ENCODE measurements at places on chromosomes 5 and 9.

- no peak for DNase-seq
Observed at GRCh38 chr5:181224390-181225229, 1.5 kb downstream of the TRIM41 start.

GRCh38 chr9:93379051-93379450 lies 72.4 kb upstream of the FAM120A start:
- no peak for DNase-seq

GRCh38 chr5:6287176-6287575 lies 91.2 kb downstream of the MED10 start:
- no peak for DNase-seq

- DNase-seq = no peak
Observed at GRCh38 chr5:109030360-109031143, 282.9 kb downstream of the FER start.

DNA sequence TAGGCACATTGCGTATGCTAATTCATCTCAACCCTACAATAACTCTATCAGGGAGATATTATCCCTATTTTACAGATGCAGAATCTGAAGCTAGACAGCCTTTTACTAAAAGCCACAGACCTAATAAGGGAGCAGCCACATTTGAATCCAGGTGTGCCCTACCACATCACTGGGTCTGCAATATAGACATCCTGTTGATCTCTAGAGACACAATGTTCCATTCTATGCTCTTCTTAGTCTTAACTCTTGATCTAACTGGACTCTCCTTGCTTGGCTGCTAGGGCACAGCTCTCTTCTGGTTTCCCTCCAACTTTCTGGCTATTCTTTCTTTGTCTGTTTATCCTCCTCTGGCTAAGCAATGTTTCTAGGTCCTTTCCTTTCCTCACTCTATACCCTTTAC lies 1.4 kb upstream of the SPATA6L start:
- no peak for DNase-seq

- peak; percentile 83 for DNase-seq
Observed at GRCh38 chr9:84207491-84207951, 133.0 kb downstream of the SLC28A3 start.

DNA sequence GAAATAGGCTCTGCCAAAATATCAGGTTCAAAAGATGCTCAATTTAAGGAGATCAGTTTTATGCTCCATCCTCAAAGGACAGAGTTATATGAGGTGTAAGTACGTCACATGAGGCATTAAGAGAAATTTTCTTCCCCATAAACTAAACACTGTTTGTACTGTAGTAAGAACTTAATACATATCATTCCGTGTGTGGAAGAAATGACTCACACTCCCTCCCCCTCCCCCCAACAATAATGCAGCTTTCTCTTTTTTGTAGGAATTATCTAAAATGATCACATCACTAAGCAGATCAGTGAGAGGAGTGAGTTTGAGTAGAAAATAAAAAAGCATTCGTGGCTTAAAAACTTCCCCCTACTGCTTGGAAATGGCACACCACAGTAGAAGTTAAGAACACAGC lies 2.2 kb downstream of the CDH12 start:
- no peak for DNase-seq

- DNase-seq = no peak
Observed at GRCh38 chr5:125278711-125279110, 532.3 kb upstream of the ZNF608 start.

- no peak for DNase-seq
Observed at GRCh38 chr5:15263406-15263805, 236.6 kb upstream of the FBXL7 start.

- DNase-seq = no peak
Observed at GRCh38 chr5:115262011-115262320, 711 bp downstream of the PGGT1B start.

DNA sequence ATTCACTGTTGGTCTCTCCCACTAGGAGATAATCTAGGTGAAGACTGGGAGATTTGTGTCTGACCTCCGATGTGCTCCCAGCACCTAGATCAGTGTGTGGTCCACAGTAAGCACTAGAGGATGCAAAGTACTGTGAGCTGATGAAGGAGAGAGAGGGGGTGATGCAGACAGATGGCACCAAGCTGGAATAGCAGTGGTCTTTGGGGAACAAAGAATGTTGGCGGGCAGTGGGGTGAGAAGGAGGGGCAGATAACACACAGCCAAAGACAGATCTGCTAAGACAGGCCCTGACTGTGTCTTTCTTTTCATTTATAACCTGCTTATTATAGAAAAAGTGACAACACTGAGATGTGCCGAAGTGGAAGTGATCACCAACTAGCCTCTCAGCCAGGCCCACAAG lies 37.5 kb downstream of the ERGIC1 start:
- no peak for DNase-seq

GRCh38 chr9:100640447-100641050 lies 62.7 kb downstream of the CAVIN4 start:
- DNase-seq = no peak

GRCh38 chr5:124372457-124372856 lies 374.0 kb downstream of the ZNF608 start:
- no peak for DNase-seq

GRCh38 chr5:36638056-36638455 lies 31.6 kb downstream of the SLC1A3 start:
- no peak for DNase-seq

DNA sequence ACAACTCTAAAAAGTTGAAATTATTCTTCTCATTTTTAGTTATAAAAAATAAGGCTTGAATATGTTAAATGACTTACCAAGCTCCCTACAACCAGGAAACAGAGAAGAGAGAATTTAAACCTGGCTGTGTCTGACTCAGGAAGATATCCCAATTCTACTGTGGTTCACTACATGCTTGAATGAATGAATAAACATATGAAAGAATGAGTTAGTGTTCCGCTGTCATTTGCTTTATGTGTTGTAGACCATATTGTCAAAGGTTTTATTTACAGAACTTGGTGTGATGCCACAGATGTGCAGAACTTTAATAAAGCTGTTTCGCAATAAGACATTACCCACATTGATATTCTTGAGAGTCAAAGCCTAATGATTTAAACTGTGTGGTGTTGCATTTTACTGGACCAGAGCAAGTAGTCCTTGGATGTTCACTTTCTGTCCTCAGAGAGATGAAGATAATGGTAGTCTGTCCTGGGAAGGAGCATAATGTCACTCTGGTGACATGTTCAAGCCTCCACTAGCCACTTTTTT lies 313.2 kb downstream of the TRIM32 start:
- no peak for DNase-seq

DNA sequence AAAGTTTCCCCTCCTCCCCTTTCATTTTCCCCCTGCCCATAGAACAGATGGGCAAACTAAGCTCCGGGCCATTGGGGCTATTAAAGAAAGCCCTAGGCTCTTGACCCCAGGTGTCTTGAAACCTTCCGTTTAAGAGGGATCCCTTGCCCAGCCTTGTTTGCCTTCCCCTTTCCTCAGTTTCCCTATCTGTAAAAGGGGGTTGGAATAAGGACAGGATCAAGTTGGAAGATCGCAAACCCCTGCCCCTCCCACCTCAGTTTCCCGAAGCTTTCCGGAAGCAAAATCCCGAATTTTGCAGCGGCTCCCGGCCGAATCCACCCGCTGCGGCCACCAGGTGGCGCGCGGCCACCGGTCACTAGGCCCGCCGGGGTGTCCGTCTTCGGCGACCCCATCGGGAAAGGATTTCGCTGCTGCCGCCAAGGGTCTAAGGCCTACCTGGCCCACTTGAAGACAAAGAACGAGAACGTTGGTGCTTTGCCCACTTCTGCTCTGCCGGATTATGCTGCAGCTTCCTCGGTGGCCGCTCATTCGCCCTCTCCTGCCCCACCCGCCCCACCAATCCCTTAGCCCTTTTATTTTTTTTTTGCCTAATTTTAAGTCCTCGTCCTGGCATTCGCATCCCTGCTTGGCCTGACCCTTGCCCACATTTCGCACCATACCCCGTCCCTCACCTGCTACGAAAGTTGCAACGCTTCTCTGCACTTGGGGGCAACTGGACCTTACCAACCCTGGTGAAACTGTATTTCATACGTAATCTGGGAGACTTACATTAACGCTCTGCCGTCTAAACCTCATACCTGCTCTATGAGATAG lies 962 bp upstream of the NR6A1 start:
- DNase-seq = peak; percentile 52

DNA sequence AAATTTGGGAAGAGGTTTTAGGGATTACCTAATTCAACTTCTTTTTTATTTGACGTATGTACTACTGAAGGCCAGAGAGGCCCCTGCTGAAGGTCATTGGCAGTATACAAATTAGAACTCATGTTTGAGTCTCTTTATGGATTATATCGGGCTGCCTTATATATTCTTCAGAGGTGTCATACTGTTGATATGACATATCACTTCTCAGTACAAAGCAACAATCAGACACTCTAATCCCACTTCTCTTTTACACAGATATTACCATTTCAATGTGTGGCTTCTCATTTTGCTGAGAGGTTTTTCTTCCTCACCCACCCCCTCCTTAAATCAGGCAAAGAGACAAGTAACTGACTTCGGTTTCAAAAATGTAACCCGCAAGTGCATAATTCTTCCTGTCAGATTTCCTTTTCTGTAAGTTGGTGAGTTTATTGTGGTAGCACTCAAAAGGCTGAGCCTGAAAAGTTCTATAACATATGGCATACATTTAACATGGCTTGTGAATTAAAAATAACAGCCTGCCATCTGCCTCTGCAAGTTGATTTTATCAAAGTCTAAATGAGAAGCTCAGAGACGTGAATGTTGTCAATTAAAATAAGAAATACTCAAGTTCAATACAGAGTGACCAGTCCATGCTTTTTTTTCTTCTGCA lies 163.6 kb upstream of the RORB start:
- DNase-seq = no peak

DNA sequence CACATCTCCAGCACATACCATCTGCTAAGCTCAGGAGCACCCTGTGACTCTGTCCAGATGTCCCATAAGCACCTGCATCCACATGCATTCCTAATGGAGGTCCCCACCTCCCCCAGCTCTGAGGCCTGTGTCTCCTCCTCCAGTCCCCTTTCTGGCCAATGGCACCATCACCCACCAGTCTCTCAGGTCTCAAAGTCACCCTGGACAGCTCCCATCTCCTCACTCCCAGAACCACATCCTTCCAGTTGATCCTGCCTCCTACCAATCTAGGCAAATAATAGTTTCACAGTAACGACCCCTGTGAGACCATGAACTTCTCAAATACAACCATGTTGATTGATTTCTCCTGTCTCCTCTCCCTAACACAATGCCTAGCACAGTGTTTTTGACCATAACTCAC lies 40.1 kb downstream of the GGTA1 start:
- no peak for DNase-seq

- peak; percentile 59 for DNase-seq
Observed at GRCh38 chr9:122334916-122335315, 35.9 kb upstream of the PTGS1 start.

DNA sequence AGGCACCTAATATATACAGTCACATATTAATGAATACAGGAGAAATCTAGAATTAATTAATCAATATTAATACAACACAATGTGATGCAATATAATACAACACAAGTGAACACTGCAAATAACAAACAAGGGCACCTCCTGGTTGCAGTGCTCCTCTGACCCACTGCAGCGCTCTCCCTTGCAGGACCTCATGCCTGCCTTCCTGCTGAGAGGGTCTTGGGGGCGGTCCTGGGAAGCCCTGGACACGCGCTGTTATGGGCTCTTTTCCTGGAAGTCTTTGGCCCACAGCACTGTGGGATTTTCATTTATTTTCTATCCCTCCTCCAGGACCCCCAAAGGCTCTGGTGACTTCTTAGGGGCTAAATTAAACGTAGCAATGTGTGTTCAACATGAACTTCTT lies 485.8 kb downstream of the IRX1 start:
- DNase-seq = no peak

- no peak for DNase-seq
Observed at GRCh38 chr9:90432951-90433350, 209.7 kb downstream of the DIRAS2 start.

GRCh38 chr9:130117816-130118632 lies 54.2 kb upstream of the NCS1 start:
- peak; percentile 58 for DNase-seq

GRCh38 chr5:150579462-150580400 lies 60.7 kb upstream of the SYNPO start:
- DNase-seq = no peak

DNA sequence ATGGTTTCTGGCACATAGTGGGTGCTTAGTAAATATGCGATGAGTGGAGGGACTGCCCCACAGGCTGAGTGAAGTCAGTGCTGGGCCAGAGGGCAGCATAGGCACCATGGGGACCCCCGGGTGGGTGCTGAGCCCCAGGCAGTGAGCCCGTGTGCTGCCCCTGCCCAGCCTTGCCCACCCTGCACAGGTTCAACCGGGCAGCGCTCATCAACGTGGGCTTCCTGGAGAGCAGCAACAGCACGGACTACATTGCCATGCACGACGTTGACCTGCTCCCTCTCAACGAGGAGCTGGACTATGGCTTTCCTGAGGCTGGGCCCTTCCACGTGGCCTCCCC lies 7.2 kb downstream of the B4GALT7 start:
- DNase-seq = no peak

GRCh38 chr5:97480313-97480712 lies 297.3 kb upstream of the RIOK2 start:
- DNase-seq = no peak

DNA sequence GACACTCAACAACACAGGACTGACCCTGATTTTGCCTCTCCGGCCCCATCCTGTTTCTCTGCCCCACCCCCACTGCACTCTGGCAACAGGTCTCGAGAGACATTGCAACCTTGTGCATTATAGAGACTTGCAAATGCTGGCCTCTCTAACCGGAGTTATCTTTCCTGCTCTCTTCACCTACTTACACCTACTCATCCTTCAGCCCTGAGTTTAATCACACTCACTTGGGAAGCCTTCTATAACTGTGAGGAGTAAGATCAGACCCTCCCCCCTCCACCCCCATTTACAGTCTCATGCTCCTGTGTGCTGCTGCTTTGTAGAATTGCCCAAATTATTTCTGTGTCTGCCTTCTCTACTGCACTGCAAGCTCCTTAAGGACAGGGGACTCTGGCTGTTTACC lies 42.8 kb downstream of the WWC1 start:
- no peak for DNase-seq

DNA sequence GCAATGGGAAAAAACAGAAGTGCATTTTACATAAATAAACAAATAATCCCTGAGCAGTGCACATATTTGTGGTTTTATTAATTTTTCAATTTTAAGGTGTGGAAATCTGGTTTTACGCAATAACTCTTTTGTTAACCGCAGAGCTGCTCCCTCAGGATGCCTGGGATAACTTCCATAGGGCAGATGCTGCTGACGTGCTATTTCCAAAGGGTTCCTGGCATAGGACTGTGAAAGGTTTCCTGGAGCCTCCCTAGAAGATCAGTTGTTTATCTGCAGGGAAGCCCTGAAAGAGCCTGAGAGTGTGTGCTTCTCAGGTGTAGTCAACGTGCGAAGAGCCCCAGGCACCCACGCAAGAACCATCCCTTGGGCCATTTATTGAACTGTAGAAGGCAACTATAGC lies 443.5 kb downstream of the PLK2 start:
- DNase-seq = no peak

Measured in dermis microvascular lymphatic vessel endothelial cell (primary cell).